ENCODE measurements at places on chromosomes 2 and 18.

DNA sequence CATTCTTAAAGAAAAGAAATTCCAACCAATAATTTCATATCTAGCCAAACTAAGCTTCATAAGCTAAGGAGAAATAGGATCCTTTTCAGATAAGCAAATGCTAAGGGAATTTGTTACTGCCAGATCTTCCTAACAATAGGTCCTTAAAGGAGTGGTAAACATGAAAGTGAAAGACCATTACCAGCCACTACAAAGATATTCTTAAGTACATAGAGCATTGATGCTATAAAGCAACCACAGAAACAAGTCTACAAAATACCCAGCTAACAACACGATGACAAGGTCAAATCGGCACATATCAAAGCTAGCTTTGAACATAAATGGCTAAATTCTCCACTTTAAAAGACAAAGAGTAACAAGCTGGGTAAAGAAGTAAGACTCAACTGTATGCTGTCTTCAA lies 188.9 kb upstream of the RPRM start:
- DNase-seq = no peak

GRCh38 chr2:22086726-22087125 lies 963.0 kb downstream of the TDRD15 start:
- no peak for DNase-seq

- no peak for DNase-seq
Measured at GRCh38 chr18:55316486-55317184, 271.4 kb downstream of the TCF4 start.

- DNase-seq = no peak
Measured at GRCh38 chr2:46901611-46902010, 14.0 kb downstream of the MCFD2 start.

DNA sequence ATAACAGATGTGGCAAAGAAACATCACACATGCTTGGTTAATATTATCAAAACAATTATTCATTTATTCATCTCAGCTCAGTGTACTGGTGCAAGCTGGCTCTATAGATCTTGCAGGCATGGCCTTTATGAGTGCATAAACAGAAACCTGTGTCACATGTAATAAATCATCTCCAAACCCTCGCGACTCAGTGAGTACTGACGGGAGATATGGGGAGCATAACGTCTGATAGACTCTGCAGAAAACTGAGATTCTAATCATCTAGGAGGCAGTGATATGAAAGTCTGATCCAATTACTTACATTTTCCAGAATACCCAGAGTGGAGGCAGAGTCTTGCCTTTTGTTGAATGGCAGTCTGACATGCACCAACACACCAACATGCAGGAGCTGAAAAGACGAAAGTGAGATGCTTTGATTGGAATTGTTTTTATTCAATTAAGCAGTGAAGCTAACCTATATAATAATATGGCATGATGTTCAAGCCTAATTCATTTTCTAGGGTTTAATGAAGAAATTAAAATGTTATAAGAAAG lies 416.8 kb downstream of the RNF144A start:
- DNase-seq = no peak

DNA sequence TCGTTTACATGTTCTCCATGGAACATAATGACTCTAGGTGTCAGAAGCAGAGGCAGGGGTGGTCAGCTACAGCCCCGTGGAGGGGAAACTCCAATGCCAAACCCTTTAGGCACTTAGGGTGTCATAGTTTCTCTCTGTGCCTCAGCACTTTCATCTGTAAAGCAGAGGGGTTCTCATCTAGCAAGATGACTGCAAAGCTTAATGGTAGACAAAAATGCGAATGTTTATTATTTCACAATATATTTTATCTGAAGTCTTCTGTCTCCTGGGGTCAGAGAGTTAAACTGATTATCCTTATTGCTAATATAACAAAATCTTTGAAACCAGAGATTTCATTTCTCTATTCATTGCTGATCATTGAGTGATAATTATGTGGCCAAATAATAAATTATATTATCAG lies 522.5 kb downstream of the TSN start:
- no peak for DNase-seq

- no peak for DNase-seq
Measured at GRCh38 chr2:237450583-237450982, 36.5 kb upstream of the MLPH start.

All from NCI-H1436 treated with DMSO at 0.1 percent for 48 hours (cell line).